ENCODE measurements at places on chromosomes 6 and 20.

GRCh38 chr6:18414116-18414515 lies 27.0 kb downstream of the RNF144B start:
- H3K4me3 ChIP-seq = no peak overlapping the region
- no peak for DNase-seq
- no peaks in the 10 kb centered on the region for H3K36me3 ChIP-seq
- no peak overlapping the region for H3K27ac ChIP-seq

DNA sequence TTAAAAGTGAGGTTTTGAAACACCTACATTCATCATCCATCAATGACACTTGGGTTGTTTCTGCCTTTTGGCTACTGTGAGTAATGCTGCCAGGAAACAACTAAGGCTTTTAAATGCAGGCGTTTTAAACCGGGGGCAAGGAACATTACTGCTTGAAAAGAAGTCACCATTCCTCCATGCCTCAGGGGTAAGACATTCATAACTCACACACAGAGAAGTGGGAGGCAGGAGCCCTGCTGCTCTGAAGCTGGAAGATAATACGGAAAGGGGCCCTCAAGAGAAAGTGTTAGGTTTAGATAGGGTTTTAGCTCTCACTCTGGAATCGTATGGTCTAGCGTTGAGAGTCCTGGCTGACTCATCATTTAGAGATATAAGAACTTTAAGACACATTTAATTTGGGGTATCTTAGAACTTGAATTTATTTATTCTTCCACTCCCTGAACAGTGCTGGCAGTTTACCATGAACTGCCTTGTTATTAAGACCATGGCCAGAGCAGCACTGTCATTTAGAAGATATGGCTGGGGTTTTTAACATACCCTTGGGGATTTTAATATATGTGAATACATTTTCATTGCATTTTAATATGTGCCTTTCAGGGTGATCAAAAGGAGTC lies 1.8 kb downstream of the TUBB1 start:
- no peak overlapping the region for H3K27ac ChIP-seq
- no peak overlapping the region for H3K4me3 ChIP-seq

GRCh38 chr6:165218829-165219228 lies 90.6 kb downstream of the C6orf118 start:
- H3K4me1 ChIP-seq = no peaks in the 10 kb centered on the region
- no peak overlapping the region for H3K27ac ChIP-seq
- H3K27me3 ChIP-seq = no peaks in the 10 kb centered on the region
- H3K4me3 ChIP-seq = no peak overlapping the region
- no peak for DNase-seq
- no peaks in the 10 kb centered on the region for H3K36me3 ChIP-seq

- no peak overlapping the region for H3K27ac ChIP-seq
- no peak overlapping the region for H3K4me3 ChIP-seq
- DNase-seq = no peak
These were observed 56.7 kb downstream of the ISM1 start for GRCh38 chr20:13277663-13278295.

DNA sequence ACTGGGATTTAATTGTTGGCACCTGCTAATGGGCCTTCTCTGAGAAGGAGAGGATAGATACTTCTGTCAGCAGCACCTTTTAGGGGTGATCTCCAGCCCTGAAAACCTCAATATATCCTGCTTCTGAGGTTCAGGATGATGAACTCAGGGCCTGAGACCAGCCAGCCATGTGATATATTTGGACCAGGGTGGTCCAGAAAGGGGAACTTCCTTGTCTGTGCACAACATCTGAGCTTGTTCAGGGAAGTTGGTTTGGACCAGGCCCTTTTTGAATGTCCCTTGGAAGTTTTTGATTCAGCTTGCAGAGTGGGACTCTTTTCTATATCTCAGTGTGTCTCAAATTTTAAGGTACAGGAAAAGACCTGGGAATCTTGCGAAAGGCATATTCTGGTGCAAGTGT lies 85.8 kb downstream of the GFRA4 start:
- DNase-seq = no peak
- no peaks in the 10 kb centered on the region for H3K27me3 ChIP-seq
- H3K27ac ChIP-seq = no peak overlapping the region
- H3K4me3 ChIP-seq = no peak overlapping the region
- peaks cover 14% of the 10 kb centered on the region for H3K36me3 ChIP-seq
